ENCODE measurements at places on chromosomes 3 and 15.

GRCh38 chr15:25824618-25825017 lies 38.5 kb downstream of the ATP10A start:
- H3K4me1 ChIP-seq, result no peaks in the 10 kb centered on the region
- no peak for DNase-seq
- H3K27me3 ChIP-seq, result no peaks in the 10 kb centered on the region
- H3K4me3 ChIP-seq, result no peak overlapping the region
- H3K27ac ChIP-seq, result no peak overlapping the region

DNA sequence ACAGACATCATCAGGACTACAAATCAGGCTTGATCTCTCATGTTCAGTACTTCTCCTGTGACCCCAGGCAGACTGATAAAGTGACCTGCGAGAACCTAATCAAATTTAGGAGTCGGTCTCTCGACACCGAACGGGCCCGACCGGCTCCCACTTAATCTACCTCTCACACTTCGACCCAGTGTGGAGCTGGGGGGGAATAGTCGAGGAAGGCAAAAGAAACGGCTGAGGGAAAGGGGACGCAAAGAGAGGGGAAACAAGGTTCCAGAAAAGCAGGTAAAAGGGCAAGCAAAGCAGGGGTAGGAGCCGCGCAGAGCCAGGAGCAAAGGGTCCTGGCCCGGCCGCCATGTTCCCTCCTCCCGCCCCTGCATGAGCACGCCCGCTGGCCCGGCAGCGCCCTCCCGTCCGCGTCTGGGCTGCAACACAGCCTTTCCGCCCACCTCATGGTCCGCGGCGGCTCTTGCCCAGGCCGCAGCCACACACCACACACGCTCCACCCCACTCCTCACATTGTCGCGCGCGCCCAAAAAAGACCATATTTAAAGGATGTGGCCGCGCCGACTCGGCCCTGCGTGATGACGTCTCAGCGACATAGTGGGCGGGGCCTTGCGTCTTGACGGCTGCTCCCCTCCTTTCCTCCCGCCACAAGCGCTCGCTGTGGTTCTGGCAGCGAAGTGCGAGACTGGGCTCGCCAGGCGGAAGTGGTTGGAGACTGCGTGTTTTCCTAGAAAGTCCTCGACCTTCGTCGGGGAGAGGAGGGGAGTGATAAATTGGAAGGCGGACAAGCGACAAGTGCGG lies at the start of gene ICE2:
TSS of gene ICE2 (minus strand) at position 577 of the 795 bp plus-strand sequence. CDS start 1,165 bp downstream, outside the sequence.
- peak within 1 kb of the TSS; percentile 82 for H3K4me3 ChIP-seq
- peaks cover 11% of the 10 kb centered on the region for H3K36me3 ChIP-seq
- peak; percentile 96 for DNase-seq
- H3K4me1 ChIP-seq, result peaks cover 19% of the 10 kb centered on the region
- peak within 1 kb of the TSS; percentile 60 for H3K27ac ChIP-seq

DNA sequence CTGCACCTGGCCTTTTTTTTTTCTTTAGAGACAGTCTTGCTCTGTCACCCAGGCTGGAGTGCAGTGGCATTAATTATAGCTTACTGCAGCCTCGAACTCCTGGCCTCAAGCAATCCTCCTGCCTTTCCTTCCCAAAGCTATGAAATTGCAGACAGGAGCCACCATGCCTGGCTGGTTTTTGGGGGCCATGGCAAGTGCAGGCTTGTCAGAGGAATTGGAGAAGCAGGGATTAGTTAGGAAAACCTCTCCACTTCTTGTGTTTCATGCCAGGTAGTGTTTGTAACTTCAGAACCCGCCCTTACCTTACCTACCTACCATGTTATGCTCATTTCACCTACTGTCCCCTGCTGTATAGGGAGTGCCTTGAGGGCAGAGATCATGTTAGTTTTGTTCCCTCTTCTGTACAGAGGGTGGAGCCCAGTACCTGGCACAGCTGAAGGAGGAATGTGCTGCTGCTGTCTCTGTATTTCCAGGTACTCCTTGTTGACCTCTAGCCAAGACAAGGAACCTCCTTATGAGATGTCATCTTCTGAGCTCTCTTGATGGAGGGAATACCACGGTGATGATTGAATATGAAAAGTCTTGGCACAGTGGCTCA lies 43.8 kb downstream of the TRAK1 start:
- H3K27me3 ChIP-seq, result no peaks in the 10 kb centered on the region
- H3K4me3 ChIP-seq, result no peak overlapping the region
- DNase-seq, result no peak
- no peaks in the 10 kb centered on the region for H3K36me3 ChIP-seq

GRCh38 chr3:73259856-73260255 lies 198.4 kb downstream of the EBLN2 start:
- H3K4me3 ChIP-seq, result no peak overlapping the region
- no peak for DNase-seq
- H3K27ac ChIP-seq, result no peak overlapping the region
- no peaks in the 10 kb centered on the region for H3K27me3 ChIP-seq
- no peaks in the 10 kb centered on the region for H3K36me3 ChIP-seq

- DNase-seq, result peak; percentile 9
- H3K36me3 ChIP-seq, result no peaks in the 10 kb centered on the region
- H3K4me1 ChIP-seq, result peaks cover 19% of the 10 kb centered on the region
- H3K27me3 ChIP-seq, result no peaks in the 10 kb centered on the region
- H3K27ac ChIP-seq, result peak overlapping the region; percentile 18
Observed at GRCh38 chr3:27072810-27073651, 296.2 kb downstream of the NEK10 start.

DNA sequence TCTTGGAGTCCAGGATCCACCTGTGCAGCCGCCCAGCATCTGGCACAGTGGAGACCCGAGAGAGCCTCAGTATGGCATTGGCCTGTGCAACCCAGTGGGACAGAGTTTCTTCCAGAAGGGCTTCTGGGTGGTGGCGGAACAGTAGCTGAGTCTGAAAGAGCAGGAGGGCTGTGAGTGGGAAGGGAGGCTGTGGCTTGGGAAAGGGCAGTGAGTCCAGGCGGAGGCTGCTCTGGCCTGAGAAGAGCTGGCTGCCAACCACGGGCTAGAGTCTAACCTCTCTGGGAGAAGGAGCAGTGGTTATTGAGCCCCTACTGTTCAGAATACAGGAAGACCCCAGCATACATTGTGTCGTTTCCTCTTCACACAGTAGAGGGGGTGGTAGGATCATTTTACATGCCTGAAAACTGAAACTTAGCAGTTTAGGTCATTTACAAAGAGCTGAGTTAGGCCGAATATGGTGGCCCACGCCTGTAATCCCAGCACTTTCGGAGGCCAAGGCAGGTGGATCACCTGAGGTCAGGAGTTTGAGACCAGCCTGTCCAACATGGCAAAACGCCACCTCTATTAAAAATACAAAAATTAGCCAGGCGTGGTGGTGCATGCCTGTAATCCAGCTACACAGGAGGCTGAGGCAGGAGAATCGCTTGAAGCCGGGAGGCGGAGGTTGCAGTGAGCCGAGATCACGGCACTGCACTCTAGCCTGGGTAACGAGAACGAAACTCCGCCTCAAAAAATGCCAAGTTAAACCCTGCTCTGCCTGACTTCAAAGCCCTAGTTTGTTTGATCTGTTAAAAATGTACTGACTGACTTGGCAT lies 3.2 kb downstream of the AEN start:
- H3K36me3 ChIP-seq, result no peaks in the 10 kb centered on the region
- H3K4me1 ChIP-seq, result peaks cover 25% of the 10 kb centered on the region
- DNase-seq, result peak; percentile 49
- H3K4me3 ChIP-seq, result no peak overlapping the region
- H3K27ac ChIP-seq, result no peak overlapping the region

DNA sequence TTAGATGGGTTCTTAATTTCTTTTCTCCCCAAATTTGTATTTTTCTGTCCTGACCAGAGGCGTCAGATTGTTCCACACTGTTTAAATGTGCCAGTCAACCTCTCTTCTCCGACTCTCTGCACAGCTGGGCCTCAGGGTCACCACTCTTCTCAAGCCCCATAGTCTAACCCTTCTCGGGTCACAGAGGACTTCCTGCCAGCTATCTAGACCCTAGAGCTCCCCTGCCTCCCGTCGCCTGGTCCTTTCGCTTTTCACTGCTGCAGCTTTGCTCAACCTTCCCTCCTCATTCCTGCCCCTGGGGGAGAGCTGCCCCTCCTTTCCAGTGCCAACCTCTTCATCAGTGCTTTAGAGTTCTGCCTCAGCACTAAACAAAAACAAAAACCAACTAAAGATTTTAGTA lies 151.7 kb downstream of the ATG7 start:
- no peaks in the 10 kb centered on the region for H3K27me3 ChIP-seq
- no peak overlapping the region for H3K4me3 ChIP-seq
- no peaks in the 10 kb centered on the region for H3K36me3 ChIP-seq
- DNase-seq, result peak; percentile 5
- peaks cover 7% of the 10 kb centered on the region for H3K4me1 ChIP-seq

- peaks cover 5% of the 10 kb centered on the region for H3K4me1 ChIP-seq
- no peak for DNase-seq
- H3K27me3 ChIP-seq, result no peaks in the 10 kb centered on the region
Observed at GRCh38 chr15:93719921-93720351, 511.4 kb upstream of the MCTP2 start.

DNA sequence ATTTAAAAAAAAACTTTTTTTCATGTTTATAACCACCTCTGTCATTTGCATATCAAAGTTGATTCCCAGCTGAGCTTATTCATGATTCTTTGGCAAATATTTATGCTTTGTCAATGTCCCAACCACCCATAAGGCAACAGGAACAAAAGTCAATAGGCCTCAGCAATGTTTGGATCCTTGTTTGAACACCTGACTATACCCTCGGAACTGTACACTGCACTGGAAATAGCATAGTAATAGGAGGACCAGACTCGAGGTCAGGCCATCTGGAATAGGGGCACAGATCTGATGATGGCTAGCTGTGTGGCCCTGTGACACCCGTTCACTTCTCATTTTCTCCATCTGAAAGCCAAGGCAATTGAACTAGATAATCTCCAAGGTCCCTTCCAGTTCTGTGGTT lies 301.7 kb upstream of the ATP11B start:
- peak overlapping the region; percentile 67 for H3K27ac ChIP-seq
- no peaks in the 10 kb centered on the region for H3K27me3 ChIP-seq
- H3K4me1 ChIP-seq, result peaks cover 29% of the 10 kb centered on the region
- H3K4me3 ChIP-seq, result no peak overlapping the region
- no peak for DNase-seq

DNA sequence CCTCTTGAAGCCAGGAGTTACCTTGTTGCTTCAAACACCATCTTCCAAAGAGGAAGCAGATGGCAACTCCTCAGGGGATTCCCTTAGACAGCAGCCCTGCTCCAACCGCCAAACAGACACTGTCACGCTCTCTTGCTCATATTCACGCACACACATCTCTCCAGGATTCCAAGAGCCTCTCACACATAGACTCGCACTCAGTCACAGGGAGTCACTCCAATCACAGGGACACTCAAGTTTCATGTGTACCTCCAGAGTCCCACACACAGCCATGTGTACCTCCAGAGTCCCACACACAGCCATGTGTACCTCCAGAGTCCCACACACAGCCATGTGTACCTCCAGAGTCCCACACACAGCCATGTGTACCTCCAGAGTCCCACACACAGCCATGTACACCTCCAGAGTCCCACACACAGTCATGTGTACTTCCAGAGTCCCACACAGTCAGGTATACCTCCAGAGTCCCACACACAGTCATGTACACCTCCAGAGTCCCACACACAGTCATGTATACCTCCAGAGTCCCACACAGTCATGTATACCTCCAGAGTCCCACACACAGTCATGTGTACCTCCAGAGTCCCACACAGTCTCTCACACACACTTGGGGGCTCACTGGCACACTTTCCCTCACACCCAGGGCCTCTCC lies 6.1 kb downstream of the VWA5B2 start:
- H3K27ac ChIP-seq, result no peak overlapping the region
- H3K27me3 ChIP-seq, result peaks cover 42% of the 10 kb centered on the region
- H3K4me3 ChIP-seq, result no peak overlapping the region
- no peak for DNase-seq
- H3K4me1 ChIP-seq, result no peaks in the 10 kb centered on the region
- H3K36me3 ChIP-seq, result no peaks in the 10 kb centered on the region

GRCh38 chr3:30188713-30189112 lies 417.7 kb upstream of the TGFBR2 start:
- no peak for DNase-seq
- H3K4me1 ChIP-seq, result no peaks in the 10 kb centered on the region
- H3K27ac ChIP-seq, result no peak overlapping the region
- no peaks in the 10 kb centered on the region for H3K27me3 ChIP-seq

GRCh38 chr3:9241956-9242355 lies 7.5 kb downstream of the SRGAP3 start:
- no peak overlapping the region for H3K27ac ChIP-seq
- no peaks in the 10 kb centered on the region for H3K27me3 ChIP-seq
- no peaks in the 10 kb centered on the region for H3K36me3 ChIP-seq
- H3K4me1 ChIP-seq, result peaks cover 13% of the 10 kb centered on the region
- no peak overlapping the region for H3K4me3 ChIP-seq

GRCh38 chr3:188239577-188239976 lies 85.6 kb downstream of the LPP start:
- DNase-seq, result no peak
- H3K4me1 ChIP-seq, result peaks cover 6% of the 10 kb centered on the region
- H3K27ac ChIP-seq, result no peak overlapping the region
- no peaks in the 10 kb centered on the region for H3K36me3 ChIP-seq
- no peaks in the 10 kb centered on the region for H3K27me3 ChIP-seq
- H3K4me3 ChIP-seq, result no peak overlapping the region

GRCh38 chr3:98763076-98763475 lies at the start of gene ST3GAL6:
ST3GAL6 (plus strand) TSS chr3:98763340; CDS start chr3:98768441, 5,101 bp downstream.
- H3K4me1 ChIP-seq, result peaks cover 15% of the 10 kb centered on the region
- H3K4me3 ChIP-seq, result no peak within 1 kb of the TSS
- H3K27ac ChIP-seq, result no peak within 1 kb of the TSS
- no peak for DNase-seq

GRCh38 chr15:52257734-52258062 lies 37.9 kb downstream of the MYO5C start:
- no peaks in the 10 kb centered on the region for H3K36me3 ChIP-seq
- H3K4me1 ChIP-seq, result peaks cover 39% of the 10 kb centered on the region
- peak overlapping the region; percentile 24 for H3K27ac ChIP-seq
- DNase-seq, result peak; percentile 76
- no peak overlapping the region for H3K4me3 ChIP-seq

- no peaks in the 10 kb centered on the region for H3K36me3 ChIP-seq
- no peak overlapping the region for H3K27ac ChIP-seq
- H3K4me1 ChIP-seq, result no peaks in the 10 kb centered on the region
- peaks cover 13% of the 10 kb centered on the region for H3K27me3 ChIP-seq
Observed at GRCh38 chr3:278300-279064, 81.9 kb downstream of the CHL1 start.

- H3K4me3 ChIP-seq, result no peak overlapping the region
- H3K27ac ChIP-seq, result no peak overlapping the region
- no peaks in the 10 kb centered on the region for H3K36me3 ChIP-seq
- H3K27me3 ChIP-seq, result no peaks in the 10 kb centered on the region
- DNase-seq, result no peak
- no peaks in the 10 kb centered on the region for H3K4me1 ChIP-seq
Observed at GRCh38 chr3:112774293-112774926, 72.3 kb downstream of the CD200R1L start.
